Tibial artery (tissue), 4 donors: ENCODE measurements at places on chromosomes 3 and 15.

DNA sequence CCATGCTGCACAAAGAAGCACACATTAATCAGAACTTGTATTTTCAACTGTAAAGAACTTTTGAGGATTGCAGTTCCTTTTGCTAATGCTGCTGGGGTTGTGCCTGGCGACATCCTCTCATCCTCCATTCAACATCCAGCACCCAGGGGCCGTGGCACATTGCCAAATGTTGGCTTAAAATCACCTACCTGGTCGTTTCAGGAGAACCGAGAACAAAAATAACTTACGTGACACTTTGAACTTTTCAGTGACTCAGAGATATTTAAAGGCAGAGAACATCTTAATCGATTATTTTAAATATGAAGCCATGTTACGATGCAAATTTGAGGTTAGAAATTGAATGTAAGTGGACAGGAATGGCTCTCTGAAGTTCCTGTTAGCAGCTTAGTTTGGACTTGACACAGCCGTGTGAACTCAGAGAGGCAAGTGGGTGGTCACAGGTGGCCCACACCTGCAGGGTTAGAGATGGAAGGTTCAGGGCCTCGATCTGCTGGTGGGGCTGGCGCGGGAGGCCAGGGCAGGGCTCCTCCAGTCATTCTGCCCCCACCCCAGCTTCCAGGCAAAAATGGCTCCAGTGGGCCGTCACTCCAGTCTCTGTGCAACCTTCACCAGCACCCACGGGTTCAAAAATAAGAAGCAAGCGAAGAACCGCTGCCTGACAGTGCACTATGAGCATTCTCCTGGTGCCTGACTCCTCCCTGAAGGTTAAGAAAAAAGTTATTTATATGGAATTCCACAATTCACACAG lies 12.2 kb downstream of the LRRK1 start:
- DNase-seq, result no peak

DNA sequence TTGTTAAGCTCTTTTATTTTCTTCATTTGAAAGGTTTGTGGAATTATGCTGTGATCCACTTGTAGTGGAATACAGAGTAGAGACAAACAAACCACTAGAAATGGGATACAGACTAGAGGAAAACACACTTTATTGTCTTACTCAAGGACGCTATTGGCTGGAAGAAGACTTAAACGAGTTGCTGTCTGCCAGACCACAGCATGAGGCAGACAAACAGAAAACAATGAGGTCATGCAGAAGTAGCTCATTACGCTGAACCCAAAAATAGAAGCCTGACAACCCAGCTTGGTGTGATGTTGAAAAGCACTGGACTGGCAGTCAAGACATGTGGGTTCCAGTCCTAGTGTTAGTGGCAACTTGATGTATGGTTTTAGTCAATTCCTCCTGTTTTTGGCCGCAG lies 62.4 kb upstream of the P3H2 start:
- DNase-seq, result no peak

- no peak for DNase-seq
Observed at GRCh38 chr3:86563400-86563970, 427.5 kb downstream of the VGLL3 start.

DNA sequence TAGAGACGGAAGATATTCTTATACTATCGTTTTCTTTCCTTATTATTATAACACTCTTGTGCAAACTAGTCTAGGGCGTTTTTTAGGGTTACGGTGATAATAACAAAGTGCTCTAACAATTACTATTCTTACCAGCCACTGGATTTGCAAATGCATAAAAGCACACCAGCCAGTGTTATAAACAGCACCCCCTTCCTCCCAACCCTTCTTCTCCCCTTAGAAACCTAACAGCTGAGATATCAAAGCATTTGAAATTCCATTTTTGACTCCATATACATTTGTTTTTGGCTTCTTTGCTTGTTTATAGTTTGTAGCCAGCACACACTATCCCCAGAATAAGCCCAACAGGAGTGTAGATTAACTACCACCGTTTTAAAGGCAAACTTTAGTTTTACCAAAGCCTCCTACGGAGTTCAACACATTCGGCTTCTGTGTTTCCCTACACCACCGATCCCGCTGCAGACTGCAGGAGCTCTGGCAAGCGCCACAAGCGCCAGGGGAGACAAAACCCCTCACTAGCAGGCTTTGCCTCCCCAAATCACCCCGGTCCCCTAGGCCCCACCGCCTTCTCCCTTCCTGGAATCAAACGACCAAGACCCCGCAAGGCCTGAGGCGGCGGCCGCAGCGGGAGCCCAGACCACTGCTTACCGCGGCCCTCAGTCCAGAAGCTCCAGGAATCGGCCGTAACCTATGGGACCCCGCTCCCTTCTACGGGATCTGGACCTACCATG lies 461 bp downstream of the COPB2 start:
- DNase-seq, result no peak

GRCh38 chr15:92883876-92884435 lies 16.2 kb upstream of the CHD2 start:
- DNase-seq, result no peak

- DNase-seq, result no peak
Observed at GRCh38 chr3:71709908-71710511, 15.2 kb downstream of the EIF4E3 start.

DNA sequence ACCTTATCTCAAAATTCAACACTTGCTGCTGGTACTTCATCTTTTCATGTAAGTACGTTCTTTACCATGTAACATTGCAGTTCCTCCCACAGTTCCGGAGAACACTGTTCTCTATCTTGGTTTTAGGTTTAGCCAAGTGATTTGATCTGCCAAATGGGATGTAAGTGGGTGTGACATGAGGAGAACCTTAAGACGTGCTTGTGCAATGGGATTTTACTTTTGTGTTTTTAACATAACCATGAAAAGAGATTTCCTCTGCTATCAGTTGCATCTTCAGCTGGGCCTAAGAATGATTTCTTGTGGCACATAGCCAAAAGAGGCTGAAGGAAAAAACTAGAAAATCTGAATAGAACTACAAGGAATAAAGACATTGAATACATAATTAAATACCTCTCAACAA lies 894.5 kb upstream of the ALCAM start:
- no peak for DNase-seq

- DNase-seq, result no peak
Observed at GRCh38 chr15:71333136-71333700, 217.9 kb downstream of the THSD4 start.
